ENCODE measurements at places on chromosomes 4 and X.

DNA sequence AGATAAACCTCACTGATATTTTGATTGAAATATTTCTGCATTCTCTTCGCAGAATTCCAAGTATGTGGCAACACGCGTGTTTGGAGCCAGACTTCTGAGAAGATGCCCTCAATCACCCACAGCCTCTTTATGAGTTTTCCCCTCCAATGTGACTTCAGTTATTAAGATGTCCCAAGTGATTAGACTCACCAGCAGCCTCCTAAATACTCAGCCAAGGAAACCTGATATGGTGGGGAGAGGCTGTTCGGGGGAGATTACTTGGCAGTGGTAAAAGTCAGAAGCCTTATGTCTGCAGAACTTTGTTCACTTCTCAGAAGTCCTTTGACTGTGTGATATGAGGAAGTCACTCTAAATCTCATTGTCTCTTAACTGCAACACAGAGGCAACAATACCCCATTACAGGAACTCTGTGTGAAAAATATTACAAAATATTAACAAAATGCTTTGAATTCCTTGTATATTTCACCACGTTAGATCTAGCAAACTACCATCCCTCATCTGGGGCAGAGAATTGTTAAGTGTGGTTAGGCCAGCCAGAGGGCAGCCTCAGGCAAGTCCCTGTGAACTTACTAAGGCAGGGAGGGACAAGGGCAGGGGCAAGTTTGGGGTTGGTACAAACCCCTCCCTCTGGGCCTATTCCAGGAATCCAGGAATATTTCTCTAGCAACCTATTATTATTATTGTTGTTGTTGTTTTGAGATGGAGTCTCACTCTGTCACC is 151.4 kb upstream of the USP9X start:
- DNase-seq = no peak

DNA sequence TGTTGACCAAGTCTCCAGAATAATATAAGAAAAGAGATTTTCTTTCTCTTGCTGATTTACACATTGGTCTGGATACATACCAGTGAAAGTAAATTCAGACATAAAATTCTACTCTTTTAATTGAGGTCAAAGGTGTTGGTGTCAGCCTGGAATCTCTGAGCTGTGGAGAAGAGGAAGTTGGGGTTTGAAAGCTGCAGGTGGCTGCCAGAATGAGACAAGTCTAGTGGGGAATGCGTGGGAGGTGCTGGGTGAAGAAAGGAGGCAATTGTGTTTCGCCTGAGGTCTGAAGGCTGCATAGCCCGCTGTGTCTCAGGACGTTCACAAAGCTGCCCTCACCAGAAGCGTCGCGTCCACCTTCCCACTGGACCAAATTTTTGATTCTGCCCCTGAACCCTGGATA is 31.2 kb downstream of the PHEX start:
- no peak for DNase-seq

DNA sequence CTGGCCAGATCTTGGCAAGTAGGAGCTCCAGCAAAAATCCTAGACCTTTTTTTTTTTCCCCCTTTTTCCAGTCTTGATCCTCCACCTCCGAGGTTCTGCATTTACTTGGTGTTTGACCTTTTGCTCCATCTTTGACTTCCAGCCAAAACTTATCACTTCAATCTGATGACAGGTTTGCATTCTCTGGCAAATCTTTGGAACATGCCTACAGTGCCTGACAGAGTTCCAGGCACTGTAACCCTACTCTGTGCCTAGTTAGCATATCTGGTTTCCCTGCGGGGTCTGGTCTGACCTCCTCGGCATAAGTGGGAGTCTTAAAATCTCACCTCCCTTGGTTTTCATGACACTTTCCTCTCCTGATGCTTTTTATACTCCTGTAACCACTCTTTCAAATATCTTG is 39.4 kb upstream of the NR3C2 start:
- no peak for DNase-seq

DNA sequence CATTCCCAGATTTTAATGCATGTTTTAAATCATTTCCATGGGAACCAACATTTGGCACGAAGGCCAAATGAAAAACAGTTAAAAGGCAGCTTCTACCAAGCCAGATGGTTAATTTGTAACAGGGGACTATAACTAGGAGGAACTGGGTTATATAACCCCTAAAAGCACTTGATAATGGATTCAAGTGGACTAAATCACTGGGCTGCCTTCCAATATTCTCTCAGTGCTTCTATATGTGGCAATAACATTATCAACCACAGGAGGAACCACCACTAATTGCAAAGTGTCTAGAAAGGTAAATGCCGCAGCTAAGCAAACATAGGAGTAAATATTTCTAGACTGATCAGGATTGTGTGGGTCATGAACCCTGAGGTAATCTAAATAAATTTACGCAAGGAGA is 391.5 kb downstream of the UBE2NL start:
- DNase-seq = no peak

GRCh38 chr4:122855353-122855890 is 28.8 kb downstream of the FGF2 start:
- DNase-seq = no peak

GRCh38 chr4:54359919-54360650 is 131.0 kb downstream of the PDGFRA start:
- DNase-seq = no peak

DNA sequence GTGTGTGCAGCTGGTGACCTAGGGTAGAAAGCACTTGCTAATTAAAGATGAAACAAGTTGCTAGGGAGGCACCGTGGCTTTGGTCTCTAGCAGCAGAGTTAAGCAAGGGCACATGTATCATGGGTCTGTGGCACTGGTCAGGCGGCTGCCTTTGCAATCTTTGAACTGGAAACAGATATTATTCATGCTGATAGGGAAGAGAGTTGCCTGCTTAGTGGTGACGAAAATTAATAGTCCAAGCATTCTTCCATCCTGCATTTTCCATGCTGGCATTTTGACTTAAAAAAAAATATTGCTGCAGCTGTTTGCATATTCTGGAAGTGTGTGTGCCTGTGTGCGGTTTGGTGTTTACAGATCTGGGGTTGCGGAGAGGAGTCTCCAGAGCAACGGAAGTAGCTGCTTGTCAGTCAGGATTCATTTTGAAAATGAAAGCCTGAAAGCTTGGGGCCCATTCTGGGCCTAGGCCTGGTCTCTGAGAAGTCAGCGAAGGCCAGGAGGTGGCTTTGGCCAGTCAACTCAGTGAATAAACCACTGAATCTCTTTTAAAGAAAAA is 2.3 kb upstream of the SOWAHD start:
- DNase-seq = no peak

DNA sequence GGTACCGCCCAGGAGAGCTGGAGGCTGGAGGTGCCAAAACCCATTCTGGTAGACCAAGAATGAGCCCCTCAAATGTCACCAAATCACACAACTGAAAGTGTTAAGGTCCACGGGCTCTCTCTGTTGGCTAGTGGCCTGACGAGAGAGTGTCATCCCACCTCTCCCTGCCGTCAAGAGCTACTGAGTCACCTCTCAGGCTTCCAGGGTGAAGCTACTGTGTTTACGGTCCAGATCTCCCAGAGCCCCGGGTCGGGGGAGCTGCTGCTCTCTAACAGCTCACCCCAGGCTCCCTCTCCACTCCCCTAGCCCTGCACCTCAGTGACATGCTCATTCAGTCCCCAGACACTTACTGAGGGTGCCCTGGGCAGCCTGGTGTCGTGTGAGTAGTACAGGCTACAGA is 59.2 kb downstream of the ADGRG2 start:
- no peak for DNase-seq

DNA sequence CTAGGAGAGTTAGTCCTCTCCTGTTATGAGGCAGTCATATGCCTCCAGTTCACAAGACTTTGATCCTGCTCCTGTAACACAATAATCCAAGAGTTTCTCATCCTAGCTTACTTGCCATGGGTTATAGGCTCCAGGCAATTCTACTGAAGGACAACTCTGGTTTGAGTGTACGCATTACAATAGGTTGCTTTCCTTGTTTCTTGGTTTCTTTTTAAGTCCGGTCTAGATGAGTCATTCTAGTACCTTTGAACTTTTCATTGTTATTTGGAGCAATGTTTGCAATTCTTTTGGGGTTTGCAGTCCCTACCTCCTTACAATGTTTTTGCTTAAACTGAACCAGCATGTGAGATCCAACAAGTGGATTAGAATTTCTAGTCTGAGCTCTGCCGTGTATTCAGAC is 109.1 kb downstream of the ANAPC4 start:
- DNase-seq = no peak

DNA sequence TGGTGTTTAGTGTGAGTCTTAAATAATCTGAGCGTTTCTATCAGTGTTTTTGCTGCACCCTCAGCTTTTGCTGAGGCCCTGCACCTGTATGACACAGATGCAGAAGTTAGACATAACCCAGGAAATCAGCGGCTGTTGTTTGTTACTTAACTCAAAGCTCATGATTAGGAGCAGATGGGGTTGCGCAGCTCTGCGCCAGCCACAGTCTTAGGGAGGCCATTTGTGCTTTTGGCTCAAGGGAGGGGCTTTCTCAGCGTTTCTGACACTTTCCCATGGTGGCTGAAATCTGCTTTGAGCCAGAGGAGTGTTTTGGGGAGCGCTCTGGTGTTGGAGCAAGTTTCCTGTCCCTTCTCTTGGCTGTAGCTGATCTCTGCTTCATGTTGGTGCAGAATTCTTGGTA is 433.8 kb downstream of the NAF1 start:
- no peak for DNase-seq

DNA sequence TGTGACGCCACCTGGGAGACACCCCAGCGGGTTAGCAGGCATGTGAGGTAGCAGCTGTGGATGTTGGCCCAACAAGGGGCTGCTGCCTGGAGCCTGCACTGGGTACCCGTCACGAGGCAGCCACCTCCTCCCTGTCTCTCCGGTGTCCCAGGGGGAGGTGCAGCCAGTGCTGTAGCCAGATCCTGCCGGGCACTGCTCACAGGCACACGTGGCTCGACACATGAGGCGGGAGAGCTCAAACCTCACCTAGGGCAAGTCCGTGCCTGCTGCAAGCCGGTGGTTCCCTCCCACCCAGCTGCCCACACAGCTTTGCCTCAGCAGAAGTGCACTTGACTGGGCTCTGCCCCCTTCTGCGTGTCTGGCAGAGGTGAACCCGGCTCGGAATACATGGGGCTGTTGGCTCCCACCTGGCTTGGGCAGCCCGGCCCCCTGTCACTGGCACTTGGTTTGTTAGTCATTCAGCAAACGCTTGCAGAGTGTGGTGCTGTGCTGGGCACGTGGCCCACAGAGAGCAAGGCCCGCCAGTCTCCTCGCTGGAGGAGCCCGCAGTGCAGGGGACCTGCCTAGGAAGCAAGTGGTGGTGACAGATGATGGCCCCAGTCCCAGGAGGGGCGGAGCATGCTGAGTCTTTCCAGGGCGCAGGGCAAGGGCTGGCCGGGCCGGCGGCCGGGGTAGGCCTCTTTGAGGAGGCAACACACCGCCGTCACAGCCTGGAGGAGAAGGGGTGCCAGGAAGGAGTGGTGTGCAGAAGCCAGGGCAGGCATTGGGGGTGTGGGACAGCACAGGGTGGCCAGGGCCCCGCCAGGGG is 10.1 kb upstream of the SH3TC1 start:
- no peak for DNase-seq

DNA sequence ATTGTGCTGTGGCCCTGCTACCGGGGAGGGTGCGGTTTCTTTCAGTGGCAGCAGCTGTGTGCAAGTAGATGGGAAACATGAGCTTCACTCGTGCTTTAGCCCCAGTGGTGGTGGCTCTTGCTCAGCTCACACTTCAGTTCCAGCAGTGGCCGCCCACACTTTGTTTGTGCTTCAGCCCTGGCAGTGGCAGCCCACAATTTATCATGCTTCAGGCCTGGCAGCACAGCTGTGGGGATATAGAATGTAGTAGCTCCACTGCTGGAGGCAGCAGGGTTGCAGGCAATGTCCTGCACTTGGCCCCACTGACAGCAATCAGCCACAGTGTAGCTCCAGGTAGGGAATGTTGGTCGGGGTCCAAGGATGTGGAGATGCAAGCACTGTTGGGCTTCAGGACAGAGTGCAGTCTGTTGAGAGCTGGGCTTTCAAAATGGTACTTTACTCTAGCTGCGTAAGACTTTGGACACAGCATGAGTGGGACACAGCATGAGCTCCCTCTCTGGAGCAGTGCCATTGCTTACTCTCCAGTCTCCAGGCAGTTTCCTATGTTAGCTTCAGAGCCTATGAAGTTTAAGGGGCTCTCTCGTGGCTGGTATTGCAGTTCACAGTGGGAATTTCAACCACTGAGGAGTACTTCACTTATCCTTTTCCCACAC is 413.1 kb downstream of the PDGFC start:
- no peak for DNase-seq

- DNase-seq = no peak
Observed at GRCh38 chrX:136495043-136495442, 2.3 kb upstream of the HTATSF1 start.

DNA sequence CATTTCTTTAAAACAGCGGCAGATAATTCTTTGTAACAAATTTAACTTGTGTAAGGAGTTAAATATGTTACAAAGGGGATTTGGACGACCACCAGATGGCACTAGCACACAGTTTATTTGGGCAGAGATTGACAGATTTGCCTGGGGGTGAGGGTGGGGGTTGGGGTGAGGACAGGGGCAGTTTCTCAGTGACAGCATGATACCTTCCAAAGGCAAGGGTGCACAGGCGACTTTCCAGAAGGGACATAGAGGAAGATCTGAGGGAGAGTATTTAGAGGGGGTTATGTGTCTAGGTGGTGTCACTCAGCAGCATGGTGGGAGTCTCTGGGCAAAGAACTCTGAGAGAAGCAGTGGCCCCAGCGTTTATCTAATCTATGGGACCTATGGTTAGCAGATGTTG is 9.6 kb upstream of the TMA16 start:
- peak; percentile 30 for DNase-seq

GRCh38 chr4:186137196-186137794 is 32.8 kb downstream of the FAM149A start:
- DNase-seq = no peak

- DNase-seq = no peak
Observed at GRCh38 chr4:140996766-140997165, 136.5 kb downstream of the RNF150 start.

DNA sequence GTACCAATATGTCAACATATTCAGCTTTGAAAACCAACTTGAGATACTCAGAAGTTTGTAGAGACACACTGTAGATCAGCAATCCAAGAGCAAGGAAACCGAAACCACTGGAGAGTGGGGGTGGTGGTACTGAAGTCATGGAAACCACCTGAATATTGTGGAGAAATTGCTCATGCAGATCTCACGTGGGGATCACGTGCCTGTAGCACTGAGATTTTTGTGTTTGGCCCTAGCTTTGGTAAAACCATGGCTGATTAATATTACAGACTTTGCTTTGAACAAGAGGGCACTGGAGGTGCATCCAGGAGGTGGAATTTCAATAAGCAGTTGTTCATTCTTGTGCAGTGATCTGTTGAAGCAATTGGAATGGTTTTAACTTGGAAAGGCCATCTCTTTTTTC is 47.2 kb downstream of the GBA3 start:
- no peak for DNase-seq

- no peak for DNase-seq
Observed at GRCh38 chr4:2101346-2102044, 42.4 kb downstream of the NAT8L start.

- no peak for DNase-seq
Observed at GRCh38 chr4:153383131-153383530, 38.6 kb downstream of the MND1 start.

- no peak for DNase-seq
Observed at GRCh38 chr4:121057466-121057922, 14.8 kb downstream of the NDNF start.

- DNase-seq = no peak
Observed at GRCh38 chr4:4603067-4603466, 61.2 kb upstream of the STX18 start.

Data from stimulated activated CD8-positive, alpha-beta memory T cell treated with anti-CD3 and anti-CD28 coated beads, Interleukin-4, amount 100 ng/mL, for 1 hour (primary cell).